ENCODE measurements at places on chromosomes 6 and 20.

GRCh38 chr6:104460738-104461483 lies 398.8 kb downstream of the HACE1 start:
- no peak for DNase-seq

- DNase-seq: no peak
Measured at GRCh38 chr6:71721642-71722041, 164.7 kb upstream of the RIMS1 start.

DNA sequence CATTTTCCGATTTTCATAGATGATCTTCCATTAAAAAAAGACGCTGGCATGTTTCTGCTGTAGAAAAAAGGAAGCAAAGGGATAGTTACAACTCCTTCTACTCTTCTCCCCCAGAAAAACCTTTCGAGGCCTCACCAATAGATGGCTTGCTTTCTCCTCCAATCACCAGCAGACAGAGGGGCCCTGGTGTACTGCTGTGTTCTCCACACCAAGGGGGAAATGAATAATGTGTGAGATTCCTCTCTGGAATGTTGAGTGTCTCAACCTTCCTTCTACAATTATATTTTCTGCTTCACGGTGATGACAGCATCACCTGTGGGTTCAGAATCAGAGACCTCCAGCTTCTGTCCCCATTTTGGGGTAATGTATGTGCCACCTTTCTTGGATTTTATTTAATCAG lies 185.7 kb upstream of the FLRT3 start:
- no peak for DNase-seq

DNA sequence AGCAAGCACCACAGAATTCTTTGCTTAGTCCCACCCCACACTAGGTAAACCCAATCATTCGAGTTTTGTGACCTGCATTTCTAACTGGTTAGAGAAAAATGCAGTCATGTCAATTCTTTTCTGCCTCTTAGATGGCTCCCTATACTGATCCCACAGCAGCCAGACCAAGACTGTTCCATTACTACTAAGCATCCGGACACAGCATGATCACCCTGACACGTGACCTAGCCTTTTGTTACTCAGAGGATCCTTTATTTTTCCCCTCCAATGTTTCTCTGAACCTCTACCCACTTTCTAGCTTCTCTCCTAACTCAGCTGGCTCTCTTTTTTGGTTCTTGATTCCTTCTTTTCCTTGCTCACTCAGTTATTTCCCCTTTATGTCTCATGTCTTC lies 87.9 kb downstream of the PDE10A start:
- DNase-seq: no peak

DNA sequence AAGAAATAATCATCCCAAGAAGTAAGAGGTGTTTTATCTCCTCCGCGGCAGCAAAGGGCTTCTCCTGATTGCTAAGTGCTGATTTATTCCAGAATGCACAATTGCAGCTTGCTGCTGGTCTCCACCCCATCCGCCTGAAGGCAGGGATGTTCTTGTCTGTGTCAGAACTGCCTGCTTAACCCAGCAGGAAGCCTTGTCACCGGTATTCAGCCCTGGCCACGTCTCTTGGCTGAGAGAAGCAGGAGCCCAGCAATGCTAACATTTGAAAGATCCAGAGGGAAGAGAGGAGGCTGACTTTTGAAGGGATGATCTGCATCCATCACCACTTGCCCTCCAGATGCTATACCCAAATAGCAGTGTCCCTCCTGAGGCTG lies 4.2 kb downstream of the SCML4 start:
- DNase-seq: no peak

GRCh38 chr20:56941101-56941686 lies 312.1 kb downstream of the TFAP2C start:
- DNase-seq: no peak

- DNase-seq: no peak
Measured at GRCh38 chr6:90490030-90490716, 96.7 kb downstream of the MAP3K7 start.

DNA sequence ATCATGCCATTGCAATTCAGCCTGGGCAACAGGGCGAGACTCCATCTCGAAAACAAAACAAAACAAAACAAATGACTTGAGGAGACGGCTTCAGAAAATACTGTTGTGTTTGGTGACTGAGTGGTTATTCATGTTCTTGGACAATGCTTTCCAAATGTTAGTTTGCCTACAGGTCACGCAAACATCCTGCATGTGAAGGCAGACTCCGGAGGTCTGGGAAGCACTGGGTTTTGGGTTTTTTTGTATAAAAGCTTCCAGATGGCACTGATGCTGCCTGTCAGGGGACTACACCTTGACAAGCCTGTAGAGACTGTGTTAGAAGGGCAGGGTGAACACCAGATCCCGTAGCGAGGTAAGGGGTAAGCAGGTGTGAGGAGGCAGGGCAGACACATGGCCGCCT lies 81.7 kb downstream of the THBS2 start:
- DNase-seq: no peak

GRCh38 chr6:38355519-38355918 lies 284.2 kb downstream of the BTBD9 start:
- no peak for DNase-seq

GRCh38 chr6:148128014-148128730 lies 214.5 kb upstream of the SASH1 start:
- DNase-seq: no peak

GRCh38 chr6:169979873-169980432 lies 228.5 kb downstream of the ERMARD start:
- DNase-seq: no peak

GRCh38 chr20:35314816-35315631 lies 22.8 kb upstream of the FAM83C start:
- no peak for DNase-seq

- no peak for DNase-seq
Measured at GRCh38 chr20:17696287-17696686, 3.5 kb upstream of the BANF2 start.

- no peak for DNase-seq
Measured at GRCh38 chr6:118161343-118161742, 254.3 kb downstream of the SLC35F1 start.

GRCh38 chr6:75052491-75052890 lies 153.4 kb downstream of the COL12A1 start:
- no peak for DNase-seq

DNA sequence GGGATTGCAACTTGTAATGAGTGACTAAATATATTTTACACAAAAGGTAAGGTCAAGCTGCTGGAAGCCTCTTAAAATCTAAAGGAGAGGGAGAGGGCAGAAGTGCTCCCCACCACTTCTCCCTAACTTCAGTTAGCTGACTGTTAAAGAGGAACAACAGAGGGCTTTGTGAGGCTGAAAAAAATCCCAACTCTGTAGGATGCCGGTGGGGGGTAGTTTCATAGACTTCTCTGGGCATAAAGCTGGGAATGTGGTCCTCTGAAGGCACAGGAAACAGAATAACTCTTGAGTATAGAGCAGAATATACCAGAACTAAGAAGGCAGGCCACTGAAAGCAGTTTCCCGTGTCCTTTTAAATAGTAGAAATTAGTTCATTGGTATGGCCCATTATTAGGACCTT lies 71.6 kb downstream of the KIF6 start:
- no peak for DNase-seq

Data from T47D (cell line).